ENCODE measurements at places on chromosomes 3 and 15.

DNA sequence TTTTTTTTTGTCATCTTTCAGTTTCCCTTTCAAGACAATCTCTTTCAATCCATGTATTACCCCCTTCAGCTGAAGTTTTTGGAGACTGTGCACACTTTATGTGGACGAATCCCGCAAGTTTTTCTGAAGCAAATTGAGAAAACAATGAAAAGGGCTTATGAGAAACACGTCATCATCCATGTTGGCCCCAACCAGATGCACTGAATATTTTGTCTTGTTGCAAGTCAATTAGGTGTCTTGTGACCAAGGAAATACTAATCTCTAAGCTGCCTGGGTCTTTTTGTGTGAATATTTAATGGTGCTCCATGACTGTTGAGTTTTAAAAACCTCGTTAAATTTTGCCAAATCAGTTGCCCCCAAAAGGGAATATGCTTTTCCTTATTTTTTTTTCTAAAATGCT lies 21.7 kb upstream of the PPP4R2 start:
- DNase-seq = no peak

- DNase-seq = no peak
Observed at GRCh38 chr3:73273341-73273740, 211.9 kb downstream of the EBLN2 start.

DNA sequence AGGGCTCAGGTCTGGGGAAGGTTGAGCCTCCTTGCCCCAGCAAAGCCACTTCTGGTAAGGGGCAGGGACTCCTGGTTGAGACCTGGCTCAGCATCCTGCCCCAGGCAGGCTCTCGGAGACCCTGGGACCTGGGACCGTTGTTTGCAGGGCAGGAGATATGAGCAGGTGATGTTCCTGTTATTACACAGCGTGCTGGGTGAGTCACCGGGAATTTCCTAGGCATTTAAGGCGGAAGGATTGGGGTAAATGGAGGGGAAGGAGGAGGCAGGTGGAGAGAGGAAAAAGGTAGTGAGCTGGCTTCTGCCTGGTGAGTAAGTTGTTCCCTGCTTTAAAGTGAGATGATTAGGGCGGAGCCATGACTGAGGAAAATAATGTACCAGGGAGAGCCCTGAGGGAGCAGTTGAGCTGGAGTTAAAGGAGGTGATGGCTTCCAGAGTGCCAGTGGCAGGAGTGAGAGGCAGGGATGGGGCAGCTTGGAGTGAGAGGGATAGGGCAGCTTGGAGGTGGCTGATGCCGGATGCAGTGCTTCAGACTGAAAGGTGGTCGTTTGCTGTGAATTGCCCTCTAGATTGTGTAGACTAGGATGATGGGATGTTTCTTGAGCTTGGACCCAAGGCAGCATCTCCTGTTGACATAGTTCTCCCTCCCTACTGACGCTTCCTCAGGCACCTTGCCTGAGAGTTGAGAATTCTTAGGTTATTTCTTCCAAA lies 79.4 kb downstream of the AAGAB start:
- no peak for DNase-seq

DNA sequence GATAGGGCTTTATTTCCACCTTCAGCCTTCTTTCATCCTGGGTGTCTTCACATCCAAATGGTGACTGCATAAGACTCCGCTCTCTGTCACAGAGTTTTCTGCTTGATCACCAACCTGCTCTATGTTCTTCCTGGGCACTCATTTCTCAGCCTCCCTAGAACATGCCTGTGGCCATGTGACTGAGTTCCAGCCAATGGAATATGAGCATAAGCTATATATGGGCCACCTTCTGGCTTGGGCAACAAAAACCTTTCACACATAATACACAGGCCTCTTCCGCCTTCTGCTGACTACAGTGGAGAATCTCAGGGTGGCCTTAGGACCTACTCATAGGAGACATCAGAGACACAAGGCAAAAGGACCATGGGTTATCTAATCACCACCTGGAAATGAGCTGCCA lies 51.2 kb upstream of the MED12L start:
- DNase-seq = no peak

DNA sequence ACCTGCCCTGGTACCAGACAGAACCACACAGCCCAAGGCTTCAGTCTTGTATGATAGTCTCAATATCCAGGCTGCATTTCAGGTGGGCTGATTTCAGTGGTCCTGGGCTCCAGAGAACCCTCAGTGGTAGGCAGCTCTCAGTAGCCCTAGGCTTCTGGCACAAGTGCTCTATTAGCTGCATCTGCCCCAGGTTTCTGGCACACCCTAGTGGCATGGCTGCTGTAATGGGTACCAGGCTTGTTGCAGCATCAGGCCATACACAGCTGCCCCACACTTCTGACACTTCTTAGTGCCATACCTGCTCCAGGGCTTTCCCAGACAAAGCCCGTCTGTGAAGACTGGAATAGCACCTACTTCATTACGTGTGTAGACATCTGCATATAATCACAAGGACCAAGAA lies 1062.2 kb upstream of the EPHA6 start:
- no peak for DNase-seq

GRCh38 chr15:44727485-44728231 lies 8.7 kb upstream of the TRIM69 start:
- DNase-seq = no peak

GRCh38 chr3:52784931-52785590 lies 7.7 kb downstream of the ITIH1 start:
- no peak for DNase-seq

DNA sequence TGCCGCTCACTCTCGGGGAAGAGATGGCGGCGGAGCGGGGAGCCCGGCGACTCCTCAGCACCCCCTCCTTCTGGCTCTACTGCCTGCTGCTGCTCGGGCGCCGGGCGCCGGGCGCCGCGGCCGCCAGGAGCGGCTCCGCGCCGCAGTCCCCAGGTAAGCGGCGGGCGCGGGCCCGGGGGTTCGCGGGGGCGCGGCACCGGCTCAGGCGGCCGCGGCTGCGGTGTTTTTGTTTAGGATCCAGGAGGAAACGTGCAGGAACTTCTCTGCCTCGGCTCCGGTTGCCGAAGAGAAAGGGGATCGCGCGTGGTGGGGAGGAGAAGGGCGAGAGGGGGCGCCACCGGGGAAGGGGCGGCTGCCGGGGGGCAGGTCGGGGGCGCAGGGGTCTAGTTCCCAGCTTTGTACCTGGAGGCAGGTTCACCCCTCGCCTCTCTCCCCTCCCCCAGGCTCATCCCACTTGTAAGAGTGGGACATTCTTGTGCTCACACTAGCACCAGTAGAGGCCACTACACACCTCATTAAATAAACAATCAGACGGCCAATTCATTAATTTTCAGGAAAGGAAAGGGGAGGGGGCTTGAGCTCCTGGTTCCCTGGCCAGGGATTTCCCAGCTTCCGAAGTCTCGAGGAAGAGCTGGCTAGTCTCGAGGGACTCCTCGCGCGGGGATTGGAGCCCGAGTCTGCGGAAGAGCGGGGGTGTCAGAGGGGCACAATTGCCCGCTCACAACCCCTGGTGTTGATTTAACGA lies 562 bp downstream of the NEO1 start:
- DNase-seq = no peak

- no peak for DNase-seq
Observed at GRCh38 chr15:73787621-73788020, 34.5 kb upstream of the INSYN1 start.

GRCh38 chr3:50551054-50551659 lies 16.4 kb downstream of the C3orf18 start:
- DNase-seq = no peak

- no peak for DNase-seq
Observed at GRCh38 chr3:66463730-66464511, 36.9 kb downstream of the LRIG1 start.

DNA sequence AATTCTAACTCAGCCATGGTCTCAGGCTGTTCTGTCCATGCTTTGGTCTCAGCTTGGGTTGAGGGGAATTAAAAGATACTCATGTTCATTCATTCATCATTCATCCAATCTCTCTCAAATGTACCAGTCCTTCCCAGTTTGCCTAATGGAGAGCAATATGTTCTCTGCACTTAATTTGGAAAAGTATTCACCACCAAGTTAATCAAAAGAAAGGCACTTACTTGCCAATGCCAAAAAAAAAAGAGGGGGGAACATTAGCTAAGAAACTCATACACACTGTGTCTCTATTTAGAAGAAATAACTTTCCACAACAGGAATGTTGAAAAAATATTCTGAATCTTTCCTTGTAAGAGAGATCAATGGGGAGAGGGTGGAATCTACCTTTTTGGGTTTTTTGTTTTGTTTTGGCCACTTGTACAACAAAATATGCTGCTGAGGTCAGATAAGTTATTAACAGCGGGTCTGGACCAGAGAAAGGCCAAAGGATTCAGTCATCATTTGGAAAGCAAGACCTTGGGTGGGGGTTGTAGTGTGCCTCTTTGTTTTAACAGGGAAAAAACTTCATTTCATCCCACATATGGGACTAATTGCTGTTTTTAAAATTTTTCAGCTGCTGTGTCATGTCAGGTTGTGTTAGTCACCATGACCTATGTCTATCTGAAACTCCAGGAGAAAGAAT lies 152.3 kb downstream of the FBN1 start:
- DNase-seq = no peak

GRCh38 chr3:15284121-15284889 lies 48.1 kb downstream of the SH3BP5 start:
- no peak for DNase-seq

DNA sequence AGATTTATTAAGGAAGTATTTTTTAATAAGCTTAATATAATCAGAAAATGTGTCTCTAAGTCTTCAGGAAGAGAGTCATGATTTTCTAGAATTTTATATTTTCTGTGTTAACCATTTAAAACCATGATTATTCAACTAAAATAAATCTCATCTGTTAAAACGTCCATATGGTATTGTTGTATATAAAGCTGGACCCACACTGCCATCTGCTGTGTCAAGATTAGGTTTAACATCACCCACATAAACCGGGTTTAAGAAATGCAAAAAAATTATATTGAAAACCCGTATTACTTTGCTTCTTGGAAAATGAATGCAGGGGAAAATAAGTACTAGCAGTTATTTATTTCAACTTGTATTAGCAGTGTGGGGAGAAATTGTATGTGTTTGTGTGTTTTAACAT lies 9.5 kb upstream of the CCDC66 start:
- DNase-seq = no peak

DNA sequence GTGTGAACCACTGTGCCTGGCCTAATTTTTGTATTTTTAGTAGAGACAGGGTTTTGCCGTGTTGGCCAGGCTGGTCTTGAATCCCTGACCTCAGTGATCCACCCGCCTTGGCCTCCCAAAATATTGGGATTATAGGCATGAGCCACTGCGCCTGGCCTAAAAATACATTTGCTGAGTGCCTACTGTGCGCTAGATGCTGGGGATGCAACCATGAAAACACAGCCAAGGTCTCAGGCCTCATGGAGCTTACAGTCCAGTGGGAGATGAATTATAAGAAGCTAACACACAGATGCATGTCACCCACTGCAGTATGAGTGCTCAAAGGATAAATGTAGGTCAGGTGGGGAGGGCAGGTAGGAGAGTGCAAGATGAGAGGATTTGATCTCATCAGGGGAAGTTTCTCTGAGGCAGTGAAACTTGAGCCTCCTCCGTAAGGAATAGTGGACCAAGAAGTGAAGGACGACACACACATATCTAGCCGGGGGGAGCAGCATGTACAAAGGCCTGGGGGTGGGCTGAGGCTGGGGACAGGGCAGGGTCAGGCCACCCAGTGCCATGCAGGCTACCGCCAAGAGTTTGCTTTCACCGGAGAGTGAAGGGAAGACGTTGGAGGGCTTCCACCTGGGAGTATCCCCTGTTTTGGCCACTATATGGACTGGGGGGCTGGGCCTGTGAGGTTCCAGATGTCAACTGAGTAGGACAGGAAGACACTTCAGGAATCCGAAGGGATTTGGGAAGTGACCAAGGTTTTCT lies 24.3 kb downstream of the IRAK2 start:
- DNase-seq = no peak

GRCh38 chr3:133757701-133758567 lies 11.7 kb downstream of the TF start:
- DNase-seq = no peak

- no peak for DNase-seq
Observed at GRCh38 chr3:52428151-52429005, 16.5 kb downstream of the SEMA3G start.

- DNase-seq = no peak
Observed at GRCh38 chr3:126465928-126466544, 9.7 kb downstream of the ZXDC start.

DNA sequence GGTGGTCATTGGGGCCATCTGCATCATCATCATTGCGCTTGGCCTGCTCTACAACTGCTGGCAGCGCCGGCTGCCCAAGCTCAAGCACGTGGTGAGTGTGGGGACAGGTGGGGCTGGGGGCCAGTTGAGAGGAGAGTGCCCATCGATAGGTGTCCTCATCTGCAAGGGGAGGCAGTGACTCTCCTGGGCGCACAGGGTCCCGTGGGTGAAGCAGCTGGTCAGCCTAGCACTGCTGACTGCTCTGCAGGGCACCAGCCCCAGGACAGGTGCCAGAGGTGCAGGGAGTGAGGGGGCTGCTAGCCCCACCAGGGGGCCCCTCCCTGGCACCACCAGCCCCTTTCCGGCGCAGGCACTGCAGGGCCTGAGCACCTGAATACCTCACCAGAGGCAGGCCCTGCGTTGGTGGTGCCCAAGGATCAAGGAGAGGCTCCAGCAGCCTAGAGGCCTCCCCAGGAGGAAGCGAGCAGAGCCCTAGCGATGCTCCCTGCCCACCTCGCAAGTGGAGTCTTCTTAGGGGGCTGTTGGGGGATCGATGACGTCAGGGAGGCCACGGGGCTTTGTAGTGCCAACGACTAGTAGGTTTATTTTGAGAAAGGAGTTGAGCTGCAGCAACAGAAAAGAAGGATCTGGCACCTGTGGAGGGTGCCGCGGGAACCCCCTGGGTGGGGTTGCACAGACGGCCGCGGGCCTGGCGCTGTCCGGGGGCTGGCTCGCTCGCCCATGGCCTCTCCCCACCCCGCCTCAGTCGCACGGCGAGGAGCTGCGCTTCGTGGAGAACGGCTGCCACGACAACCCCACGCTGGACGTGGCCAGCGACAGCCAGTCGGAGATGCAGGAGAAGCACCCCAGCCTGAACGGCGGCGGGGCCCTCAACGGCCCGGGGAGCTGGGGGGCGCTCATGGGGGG lies 976 bp upstream of the ABTB1 start:
- DNase-seq = no peak

- DNase-seq = no peak
Observed at GRCh38 chr3:172261054-172261453, 187.2 kb downstream of the GHSR start.

Data from stimulated activated CD8-positive, alpha-beta memory T cell treated with anti-CD3 and anti-CD28 coated beads, Interleukin-15, amount 100 ng/mL, for 4 hours (primary cell).